ENCODE measurements at places on chromosomes 6 and 20.

DNA sequence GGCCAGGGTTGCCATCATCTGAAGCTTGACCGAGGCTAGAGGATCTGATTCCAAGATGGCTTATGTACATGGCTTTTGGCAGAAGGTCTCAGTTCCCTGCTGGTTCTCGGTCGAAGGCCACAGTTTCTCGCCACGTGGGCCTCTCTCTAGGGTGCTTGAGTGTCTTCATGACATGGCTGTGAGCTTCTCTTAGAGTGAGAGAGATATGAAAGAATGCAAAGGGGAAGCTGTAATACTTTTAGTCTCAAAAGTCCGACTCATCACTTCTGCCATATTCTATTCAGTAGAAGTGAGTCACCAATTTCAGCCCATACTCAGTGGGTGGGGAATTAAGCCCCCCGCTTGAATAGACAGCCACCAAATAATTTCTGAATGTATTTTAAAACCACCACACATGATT, 94.2 kb downstream of the UTRN start:
- peak; percentile 31 for DNase-seq

- DNase-seq: peak; percentile 86
Observed at GRCh38 chr20:6685181-6685582, 82.3 kb upstream of the BMP2 start.

GRCh38 chr6:20463396-20463795, 61.7 kb downstream of the E2F3 start:
- no peak for DNase-seq

- no peak for DNase-seq
Observed at GRCh38 chr20:54643761-54644160, 168.4 kb downstream of the DOK5 start.

- DNase-seq: no peak
Observed at GRCh38 chr6:168826726-168827585, 386.0 kb downstream of the SMOC2 start.

DNA sequence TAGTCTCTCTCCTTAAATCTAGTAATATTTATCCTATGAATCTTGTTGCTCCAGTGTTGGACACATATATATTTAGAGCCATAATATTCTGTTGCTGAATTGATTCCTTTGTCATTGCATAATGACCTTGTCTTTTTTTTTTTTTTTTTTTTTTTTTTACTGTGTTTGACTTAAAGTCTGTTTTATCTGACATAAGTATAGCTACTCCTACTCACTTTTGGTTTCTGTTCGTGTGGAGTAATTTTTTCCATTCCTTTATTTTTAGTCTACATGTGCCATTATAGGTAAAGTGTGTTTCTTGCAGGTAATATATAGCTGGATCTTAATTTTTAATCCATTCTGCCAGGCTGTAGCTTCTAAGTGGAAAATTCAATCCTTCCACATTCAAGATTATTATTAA, 166.5 kb downstream of the GMDS start:
- no peak for DNase-seq

DNA sequence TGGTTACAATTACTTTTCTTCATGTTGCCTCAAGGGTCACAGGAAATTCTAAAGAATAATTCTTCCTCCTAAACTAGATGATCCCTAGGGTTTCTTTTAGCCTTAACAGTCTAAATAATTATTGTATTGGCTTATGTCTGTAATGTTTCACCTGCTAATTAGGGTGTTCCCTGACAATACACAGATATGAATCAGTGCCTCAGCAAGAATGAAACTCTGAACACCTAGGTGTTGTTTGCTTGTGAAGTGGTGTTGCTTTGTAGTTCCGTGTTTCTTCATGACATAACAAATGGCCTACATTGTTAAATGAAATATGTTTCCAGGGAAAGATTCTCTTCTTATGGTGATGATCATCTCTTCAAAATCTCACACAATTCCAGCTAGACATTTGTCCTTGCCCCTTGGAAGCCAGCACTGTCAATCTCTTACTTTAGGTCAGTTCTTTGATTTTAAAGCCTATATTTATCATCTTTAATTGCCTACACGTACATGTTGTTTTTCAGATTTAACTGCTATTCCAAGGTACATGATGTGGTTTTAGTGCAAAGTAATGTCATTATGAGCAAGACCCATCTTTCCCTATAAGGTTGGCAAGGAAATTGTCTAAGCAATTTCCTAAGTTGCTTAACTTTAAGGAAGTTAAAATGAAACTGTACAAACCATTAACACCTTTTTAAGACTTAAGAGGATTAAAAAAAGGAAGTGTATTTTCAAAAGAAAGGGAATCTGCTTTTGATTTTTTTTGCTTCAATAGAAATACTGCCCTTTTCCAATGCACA, 111.9 kb downstream of the TBC1D7 start:
- DNase-seq: no peak

DNA sequence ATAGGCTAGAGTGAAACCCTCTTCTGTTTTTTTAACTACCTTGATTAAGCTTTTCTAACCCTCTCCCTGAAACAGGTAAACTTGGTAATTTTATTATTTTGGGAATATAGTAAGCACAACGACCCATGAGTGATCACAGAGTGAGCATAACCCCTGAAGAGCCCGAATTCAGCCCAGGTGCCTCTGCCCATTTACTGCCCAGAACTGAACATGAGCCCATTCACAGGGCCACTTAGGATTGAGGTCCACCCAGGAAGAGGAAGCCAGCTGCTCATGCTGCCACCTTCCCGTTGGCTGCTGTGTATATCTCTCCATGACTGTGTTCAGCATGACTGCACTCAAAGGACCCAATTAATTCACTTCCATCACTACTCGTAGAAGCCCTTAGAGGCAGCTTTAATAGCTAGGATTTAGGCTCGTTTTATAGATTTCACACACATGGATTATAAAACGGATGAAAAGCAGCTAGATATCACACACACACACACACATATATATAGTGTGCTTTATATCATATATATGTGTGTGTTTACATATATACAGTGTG, 8.3 kb upstream of the PDE10A start:
- no peak for DNase-seq

- no peak for DNase-seq
Observed at GRCh38 chr20:21808863-21809664, 103.6 kb downstream of the PAX1 start.

All from RCC 7860 (cell line).